SW480 (cell line): ENCODE measurements at places on chromosomes 5 and 9.

DNA sequence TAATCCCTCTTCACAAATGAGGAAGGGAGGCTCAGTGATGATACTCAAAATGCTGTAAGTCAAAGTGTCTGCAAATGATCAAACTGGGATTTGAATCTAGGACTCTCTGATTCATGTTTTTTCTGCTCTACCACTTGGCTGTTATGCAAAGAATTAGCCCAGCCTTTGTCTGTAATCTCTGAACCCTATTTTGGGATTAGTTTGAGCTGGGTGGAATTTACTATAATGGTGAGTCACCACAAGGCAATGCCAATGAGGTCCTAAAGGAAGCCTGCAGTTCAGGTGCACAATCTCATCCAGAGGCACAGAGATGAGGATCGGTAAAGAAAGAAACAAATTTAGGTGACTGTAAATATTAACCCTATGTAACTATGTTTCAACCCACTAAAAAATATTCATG is 29.2 kb downstream of the RFK start:
- peak; percentile 34 for DNase-seq

DNA sequence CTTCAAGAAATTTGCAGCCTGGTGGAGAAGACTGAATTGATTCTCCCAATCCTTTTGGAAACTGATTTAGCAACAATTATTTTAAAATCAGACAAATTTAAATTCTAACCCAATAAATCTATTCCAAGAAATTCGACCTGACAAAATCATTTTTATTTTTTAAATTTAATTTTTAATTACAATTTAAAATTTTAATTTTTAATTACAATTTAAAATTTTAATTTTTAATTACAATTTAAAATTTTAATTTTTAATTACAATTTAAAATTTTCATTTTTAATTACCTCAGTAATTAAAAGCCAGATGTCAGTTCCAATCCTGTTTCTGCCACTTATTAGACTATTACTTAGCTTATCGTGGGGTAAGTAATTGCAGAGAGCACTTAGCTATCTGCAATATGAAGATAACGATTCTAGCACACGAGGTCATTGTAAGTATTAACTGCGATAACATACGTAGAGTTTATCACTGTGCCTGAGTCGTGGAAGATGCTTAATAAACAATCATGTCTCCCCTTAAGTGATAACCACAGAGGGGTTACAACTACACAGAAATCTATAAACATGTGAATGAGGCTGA is 346.4 kb upstream of the SLC24A2 start:
- DNase-seq = no peak

DNA sequence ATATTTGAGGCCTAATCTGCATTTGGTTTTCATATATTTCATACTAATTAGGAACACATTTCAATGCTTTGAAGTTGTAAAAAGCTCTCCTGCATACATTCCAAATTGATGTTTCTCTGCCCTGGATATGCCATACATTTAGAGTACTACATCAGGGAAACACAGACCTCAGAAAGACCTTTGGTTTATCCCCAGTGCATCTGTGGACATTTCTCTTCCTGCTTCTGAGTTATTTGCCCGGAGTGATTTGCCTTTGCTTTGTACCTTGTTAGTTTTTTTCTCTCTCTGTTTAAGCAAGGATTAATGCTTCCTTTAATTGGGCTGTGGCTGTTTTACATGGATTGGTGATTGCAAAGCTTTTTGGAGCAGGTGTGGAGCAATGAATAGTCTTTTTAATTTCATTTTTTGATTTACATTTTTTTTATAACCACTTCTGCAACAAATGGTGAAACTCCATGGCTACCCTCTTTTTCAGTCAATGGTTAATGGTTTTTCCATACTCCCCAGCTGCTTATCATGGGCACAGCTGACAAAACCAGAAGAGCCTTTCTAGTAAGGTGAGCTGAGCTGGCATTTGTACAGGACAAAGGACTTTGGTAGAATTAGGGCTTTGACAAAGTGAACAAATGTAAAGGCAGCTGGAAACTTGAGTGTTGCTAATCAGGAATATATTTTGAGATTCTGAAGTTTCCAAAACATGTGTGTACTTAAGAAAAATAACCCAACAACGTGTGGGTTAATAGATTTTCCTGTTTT is 54.2 kb downstream of the ZSWIM6 start:
- no peak for DNase-seq

DNA sequence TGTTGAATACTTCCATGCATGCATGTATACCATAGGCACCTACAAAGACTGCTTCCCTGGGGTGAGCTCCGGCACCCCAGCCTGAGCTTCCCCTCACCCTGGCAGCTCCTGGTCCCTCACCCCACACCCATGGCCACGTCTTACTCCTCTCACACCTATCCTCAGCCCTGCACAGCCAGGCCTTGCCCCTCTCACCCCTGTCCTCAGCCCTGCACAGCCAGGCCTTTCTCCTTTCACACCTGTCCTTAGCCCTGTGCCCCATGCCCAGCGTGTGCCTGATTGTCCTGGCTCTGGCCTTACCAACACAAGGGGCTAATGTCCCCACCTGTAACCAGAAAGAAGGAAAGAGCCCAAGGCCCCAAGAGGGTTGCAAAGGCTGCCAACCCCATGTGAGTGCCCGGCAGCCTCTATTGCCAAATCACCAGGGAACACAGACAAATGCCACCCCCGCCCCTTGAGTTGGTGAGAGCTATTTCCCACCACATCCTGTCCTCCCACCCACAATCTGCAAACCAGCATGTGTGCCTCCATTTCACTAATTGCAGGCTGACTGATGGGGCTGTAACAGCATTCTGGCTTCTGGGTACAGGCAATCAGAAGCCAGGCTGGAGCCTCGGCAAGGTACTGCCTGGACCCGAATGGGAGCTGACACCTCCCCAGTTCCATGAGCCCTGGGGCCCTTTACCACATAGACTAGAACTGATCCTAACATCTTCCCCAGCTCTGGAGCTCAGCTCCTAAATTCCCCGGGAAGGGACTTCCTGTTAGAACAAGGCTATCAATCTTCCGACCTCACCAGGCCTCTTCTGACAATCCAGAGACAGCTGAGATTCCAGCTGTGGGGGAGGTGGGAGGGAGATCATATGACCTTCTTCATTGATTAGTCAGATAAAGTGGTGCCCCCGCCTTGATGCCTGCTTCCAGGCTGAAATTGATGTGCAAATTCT is 78.2 kb downstream of the FAM114A2 start:
- peak; percentile 22 for DNase-seq

- no peak for DNase-seq
These were observed 58.3 kb downstream of the PIK3R1 start for GRCh38 chr5:68273717-68274409.
